MG63 (cell line): ENCODE measurements at places on chromosomes 3 and 15. TPM values are rescaled to one million over a fixed set of nuclear protein-coding genes. Genes with fewer than 3 reads are reported as not detected.

CLDN16 gene
- not detected in 2 replicates for total RNA-seq

RGMA gene
- 0.47 TPM in 1 of 2 replicates, not detected in the other for total RNA-seq

CHDH gene
- total RNA-seq, result 0.76 and 2.0 TPM in 2 replicates

PRRT3 gene
- 0.23 TPM in 1 of 2 replicates, not detected in the other for total RNA-seq

GRAMD1C gene
- total RNA-seq, result 1.8 and 2.5 TPM in 2 replicates

NR1I2 gene
- not detected in 2 replicates for total RNA-seq
